ENCODE measurements at places on chromosomes 2 and 18.

- DNase-seq = no peak
Observed at GRCh38 chr18:79944126-79944731, 7.2 kb downstream of the SLC66A2 start.

DNA sequence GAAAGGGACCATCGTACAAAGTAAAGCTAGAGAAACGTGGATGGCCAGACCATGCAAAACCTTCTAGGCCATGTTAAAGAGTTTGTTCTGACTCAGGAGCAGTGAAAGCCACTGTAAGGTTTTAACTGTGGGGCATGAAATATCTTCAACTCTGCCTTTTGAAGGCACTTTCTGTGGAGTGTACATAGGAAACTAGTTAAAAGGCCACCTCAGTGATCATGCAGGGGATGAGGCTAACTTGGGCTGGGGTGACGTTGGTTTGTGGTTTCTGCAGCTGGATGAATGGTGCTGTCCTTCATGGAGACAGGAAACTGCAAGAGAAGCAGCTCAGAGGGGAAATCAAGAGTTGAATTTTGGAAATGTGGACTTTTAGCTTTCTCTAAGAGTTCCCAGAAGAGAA lies 190.7 kb downstream of the CDCA7 start:
- no peak for DNase-seq

DNA sequence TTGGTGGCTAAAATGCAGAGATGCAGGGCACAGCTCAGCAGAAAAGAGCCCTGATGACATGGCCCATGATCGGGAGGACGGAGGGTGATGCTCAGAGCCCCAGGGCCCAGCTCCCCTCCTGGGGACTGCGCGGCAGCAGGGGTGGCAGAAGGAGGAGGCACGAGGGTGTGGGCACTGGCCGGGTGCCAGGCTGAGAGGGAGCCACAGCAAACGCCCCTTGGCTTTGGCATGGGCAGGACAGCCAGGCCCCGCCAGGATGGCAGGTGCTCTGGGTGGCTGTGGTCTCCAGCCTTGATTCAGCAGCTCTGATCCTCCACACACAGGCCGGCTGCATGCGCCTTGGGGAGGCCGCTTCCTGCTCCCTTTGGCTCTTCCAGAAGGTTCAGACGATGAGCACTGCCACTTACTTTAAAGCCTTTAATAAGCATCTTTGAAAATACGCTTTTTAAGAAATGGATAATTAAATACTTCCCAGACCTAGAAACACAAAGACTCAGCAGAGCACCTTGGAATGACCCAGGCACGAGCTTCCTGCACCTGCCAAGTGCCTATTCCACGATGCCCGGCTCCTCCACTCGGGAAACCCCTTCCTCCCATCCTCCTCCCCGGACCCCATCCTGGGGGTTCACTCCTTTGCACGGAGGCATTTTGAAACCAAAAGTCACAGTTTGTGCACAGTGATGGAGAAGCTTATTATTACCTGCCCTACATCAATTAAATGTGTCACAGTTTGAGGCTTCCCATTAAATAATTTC lies 78.5 kb upstream of the SNTG2 start:
- DNase-seq = no peak

DNA sequence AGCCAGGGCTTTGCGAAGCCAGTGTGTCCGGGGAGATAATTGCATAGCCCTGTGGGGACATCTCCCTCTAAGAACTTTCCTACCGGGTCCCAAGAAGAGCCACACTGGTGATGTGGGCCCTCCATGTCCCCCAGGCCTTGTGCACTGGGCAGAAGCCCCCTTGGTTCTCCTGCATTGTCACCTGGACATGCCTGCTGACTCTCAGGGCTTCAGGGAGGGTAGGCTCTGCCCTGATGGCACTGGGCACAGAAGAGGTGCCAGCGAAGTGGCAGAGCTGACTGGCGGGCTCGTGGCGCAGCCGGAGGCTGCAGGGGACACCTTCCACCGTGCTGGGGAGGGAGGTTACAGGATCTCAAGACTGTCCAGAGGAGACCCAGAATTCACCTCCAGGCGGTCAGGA lies 28.3 kb downstream of the GLI2 start:
- no peak for DNase-seq

DNA sequence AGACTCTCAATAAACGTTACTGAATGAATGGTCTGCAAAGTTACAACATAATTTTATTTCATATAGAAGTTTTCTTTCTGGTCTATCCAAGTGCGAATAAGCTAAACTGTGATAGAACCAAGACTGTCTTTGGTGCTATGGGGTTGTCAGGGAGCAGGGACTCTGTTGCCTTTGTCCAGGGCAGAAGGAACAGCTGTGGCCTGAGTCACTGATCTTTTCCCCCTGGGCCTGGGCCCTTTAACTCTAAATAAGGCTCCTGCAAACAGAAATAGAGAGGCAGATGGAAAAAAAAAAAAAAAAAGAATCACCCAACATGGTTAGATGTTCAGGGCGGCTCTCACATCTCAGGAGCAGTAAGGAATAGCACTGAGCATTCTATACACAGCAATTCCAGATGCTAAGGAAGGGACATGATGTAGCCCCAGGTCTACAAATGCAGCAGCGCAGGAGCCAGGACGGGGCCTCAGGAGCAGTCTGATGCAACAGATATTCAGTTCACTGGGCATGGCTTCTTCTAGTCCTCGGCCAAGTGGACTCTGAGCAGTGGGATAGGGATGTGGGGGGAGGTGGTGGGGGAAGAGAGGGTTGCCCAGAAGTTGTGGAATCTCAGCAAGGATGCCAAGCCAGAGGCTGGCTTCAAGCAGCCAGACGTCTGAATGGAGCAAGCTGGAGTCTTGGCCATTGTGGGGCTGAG lies 247.1 kb upstream of the SIX2 start:
- DNase-seq = no peak

- no peak for DNase-seq
Observed at GRCh38 chr2:20781656-20782265, 41.1 kb downstream of the LDAH start.

DNA sequence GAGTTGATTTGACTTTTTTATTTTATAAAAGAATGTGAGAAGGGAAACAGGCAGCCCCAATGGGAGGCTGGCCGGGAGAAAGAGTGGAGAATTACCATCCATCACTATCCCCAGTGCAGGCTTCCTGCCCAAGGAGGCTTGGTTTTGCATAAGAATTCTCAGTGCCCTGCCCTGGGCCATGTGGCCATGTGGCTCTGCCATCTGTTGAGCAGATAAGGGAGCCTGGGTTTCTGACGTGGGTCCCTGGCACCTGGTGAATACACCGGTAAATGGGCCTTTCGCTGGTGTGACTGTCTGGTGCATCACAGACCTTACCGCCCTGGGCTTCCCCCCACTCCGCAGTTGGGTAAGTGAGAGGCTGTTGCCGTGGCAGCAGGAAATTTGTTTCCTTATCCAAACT lies 54.5 kb upstream of the TMEM163 start:
- DNase-seq = no peak

GRCh38 chr2:120734930-120735651 lies 577 bp upstream of the GLI2 start:
- DNase-seq = no peak

DNA sequence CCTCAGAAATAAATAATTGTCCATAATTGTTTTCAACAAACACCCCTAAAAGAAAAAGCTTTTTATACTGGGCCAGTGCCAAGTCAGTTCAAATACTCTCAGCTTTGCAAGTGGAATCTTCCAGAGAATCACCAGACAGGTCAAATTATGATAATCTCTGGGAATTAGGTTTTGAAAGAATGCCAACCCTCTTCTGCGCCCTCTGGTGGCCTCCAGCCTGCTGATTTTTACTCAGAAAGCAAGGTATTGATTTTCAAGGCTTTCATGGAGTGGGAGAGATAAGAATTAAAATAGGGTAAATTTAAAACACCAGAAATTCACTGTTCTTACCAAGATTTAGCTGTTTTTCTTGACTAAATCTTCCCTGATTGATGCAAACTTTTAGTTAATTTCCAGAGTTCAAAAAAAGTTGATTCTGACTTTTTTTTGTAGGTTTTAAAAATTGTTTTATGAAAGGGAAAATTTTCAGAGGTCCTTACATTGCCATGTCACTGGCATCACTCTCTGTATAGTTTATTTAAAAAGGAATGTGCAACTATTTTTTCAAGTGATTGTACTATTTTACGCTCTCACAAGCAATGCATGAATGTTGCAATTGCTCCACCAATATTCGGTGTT lies 282.9 kb upstream of the TNP1 start:
- DNase-seq = no peak

GRCh38 chr2:134823431-134823830 lies 15.0 kb upstream of the ACMSD start:
- DNase-seq = no peak

- DNase-seq = no peak
Observed at GRCh38 chr2:20623241-20623640, 27.7 kb downstream of the HS1BP3 start.

Measured in GM04503 (cell line).